ENCODE measurements at places on chromosomes 3 and 15.

DNA sequence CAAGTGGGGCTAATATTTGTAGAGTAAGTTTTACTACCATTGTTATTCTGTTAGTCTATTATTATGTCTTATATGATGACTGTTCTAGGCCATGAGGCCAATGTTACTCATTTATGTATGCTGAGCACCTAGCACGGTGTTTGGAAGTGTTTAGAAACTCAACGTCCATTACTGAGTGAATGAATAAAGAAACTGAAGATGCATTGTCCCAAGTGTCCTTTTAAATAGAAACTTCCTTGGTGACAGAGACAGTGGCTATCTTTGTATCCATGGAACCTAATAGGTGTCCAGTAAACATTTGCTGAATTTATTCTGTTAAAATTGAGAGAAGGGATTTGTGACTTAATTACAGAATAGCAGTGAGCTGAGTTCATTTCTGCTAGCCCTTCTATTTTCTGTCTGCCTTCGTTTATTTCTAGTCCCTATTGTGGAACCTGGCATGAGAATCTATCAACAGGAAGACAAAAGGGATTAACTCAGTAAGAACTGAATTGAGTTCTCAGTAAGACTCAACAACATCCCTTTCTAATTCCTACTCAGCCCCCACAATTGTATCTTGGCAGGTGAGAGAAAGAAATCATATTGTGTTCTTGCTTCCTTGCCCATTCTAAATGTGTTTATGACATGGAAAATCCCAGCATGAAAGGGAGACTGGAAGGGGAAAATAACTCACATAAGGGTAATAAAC is 246.6 kb upstream of the LRRC3B start:
- DNase-seq: no peak

GRCh38 chr3:127915115-127915936 is at the start of gene KBTBD12:
TSS of gene KBTBD12 (plus strand) at chr3:127915232. CDS start at chr3:127923062, 7,830 bp downstream.
- no peak for DNase-seq

GRCh38 chr3:177820683-177821316 is 623.5 kb upstream of the TBL1XR1 start:
- DNase-seq: no peak

DNA sequence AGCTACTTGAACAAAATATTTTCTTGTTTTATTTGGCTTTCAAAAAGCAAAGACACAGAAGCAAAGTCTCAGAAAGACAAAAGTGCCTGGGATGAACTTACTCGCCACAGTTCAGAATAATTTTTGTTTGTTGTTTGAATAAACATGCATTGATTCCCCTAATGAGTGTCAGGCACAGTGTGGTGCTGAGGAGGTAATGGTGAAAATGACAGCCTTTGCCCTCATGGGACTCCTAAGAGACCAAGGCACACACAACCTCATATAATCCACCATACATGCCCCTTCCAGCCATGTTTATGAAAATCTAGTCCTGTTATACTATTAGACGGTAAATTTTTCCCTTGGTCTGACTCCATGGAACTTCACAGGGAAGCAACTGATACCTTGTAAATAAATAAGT is 2.5 kb downstream of the GOLIM4 start:
- no peak for DNase-seq

- DNase-seq: no peak
Observed at GRCh38 chr3:174776636-174777035, 82.5 kb upstream of the NAALADL2 start.

DNA sequence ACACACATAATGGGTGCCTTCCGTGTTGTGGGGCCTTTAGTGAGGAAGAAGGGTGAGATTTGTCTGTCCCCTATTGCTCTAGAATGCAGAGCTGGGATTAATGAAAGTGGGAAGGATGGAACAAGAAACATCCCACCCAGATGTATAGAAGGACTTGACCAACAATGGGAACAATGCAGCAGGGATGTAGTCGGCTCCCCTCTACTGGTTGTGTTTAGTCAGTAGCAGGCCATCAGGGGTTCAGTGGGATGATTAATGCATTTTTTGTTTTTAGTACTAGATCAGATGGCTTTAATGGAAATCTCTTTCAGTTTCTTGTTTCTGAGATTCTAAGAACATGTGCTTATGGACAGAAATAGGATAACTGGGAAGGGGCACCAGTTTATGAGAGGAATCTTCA is 156.0 kb upstream of the ROPN1 start:
- no peak for DNase-seq

DNA sequence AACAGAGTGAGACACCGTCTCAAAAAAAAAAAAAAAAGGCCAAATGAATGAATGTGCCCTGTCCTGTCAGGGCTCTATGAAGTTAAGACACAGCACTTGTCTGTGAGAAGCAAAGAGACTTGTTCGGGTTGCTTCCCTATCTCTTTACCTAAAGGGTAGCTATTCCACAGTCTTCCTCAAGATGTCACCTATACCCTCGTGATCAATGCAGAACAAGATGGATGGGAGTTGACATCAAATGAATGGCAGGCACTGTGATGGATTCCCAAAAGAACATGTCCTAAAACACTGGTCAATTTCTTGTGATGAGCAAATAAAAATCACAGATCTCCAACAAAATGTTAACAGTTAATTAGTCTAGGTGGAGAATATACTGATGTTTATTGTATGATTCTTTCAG is 9.5 kb downstream of the TADA3 start:
- DNase-seq: no peak

DNA sequence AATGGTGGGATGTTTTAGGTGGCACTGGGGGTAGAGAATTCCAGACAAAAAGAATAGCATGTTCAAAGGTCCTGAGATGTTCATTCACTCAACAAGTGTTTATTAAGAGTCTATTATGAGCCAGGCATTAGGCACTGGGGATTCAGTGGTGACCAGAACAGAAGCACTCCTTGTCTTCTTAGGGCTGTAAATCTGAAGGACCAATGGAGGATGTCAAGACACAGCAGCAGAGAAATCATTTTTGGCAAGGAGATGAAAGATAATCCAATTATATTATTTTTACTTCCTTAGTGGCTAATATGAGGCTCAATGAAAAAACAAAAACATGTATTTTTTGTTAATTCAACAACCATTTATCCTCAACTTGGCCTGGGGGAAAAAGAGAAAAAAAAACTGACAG is 218.5 kb downstream of the SLC9A9 start:
- no peak for DNase-seq

DNA sequence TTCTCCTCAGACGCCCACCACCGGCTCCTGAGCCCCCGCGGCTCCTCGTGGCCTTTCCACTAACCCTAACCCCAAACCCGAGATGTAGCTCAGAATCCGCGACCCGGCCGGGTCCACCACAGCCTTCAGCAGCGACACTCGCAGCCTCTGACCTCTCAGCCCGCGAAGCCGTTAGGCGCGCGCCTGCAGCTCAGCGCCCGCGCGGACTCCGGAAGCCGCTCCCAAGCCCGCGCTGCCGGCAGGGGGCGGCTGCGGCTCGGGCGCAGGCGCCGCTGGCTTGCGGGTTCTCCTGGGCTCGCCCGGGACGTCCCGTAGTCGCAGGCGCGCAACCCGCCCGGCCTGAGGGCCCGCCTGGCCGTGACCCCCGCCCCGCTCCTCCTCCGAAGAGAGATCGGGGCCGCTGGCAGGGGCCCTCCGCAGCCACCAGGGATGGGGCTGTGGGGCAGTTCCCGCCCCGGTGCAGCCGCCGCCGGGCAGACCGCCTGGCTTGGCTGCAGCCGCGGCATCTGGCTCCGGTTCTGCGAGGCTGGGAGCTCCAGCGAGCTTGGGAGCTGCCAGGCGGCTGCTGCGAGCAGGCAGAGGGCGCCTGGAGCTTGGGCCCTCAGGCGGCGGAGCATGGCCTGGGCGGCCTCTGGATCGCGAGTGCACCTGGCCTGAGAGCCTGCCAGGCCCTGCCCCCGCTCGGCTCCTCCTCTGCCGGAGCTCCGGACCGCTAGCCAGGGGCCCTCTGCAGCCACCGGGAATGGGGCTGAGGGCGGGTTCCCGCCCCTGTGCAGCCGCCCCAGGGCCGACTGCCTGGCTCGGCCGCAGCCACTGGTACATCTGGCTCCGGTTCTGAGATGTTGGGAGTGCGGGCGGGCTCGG is 120.7 kb downstream of the LMLN start:
- DNase-seq: no peak

- no peak for DNase-seq
Observed at GRCh38 chr3:57961828-57962447, 46.3 kb upstream of the FLNB start.

DNA sequence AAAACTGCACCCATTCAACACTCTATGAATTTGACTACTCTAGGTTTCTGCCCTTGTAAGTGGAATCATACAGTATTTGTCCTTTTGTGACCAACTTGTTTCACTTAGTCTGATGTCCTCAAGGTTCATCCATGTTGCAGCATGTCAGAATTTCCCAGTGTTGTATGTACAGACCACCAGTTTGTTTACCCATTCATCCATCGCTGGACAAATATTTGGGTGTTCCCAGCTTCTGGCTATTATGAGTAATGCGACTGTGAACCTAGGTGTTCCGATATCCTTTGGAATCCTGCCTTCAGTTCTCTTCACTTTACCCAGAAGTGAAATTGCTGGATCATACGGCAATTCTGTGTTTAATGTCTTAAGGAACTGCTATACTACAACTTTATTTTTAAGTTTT is 12.6 kb downstream of the RPL32 start:
- no peak for DNase-seq

DNA sequence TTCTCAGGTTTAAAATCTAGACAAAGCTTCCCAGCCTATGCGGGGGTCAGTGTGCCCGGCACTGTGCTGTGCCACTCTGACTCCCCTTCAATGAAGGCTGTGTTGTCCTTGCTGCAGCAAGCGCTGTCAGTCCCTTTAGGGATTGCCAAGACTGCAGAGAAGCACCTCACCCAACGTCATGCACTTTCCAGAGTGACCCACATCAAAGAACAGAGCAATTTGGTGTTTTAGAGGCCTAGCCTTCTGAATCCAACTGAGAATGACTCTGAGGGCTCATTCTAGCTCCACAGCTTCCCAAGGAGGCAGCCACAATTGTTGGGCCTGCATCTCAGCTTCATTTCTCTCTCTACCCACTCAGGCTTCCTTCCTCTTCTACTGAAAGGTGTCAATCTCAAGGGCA is 26.4 kb downstream of the SLC9A9 start:
- no peak for DNase-seq

DNA sequence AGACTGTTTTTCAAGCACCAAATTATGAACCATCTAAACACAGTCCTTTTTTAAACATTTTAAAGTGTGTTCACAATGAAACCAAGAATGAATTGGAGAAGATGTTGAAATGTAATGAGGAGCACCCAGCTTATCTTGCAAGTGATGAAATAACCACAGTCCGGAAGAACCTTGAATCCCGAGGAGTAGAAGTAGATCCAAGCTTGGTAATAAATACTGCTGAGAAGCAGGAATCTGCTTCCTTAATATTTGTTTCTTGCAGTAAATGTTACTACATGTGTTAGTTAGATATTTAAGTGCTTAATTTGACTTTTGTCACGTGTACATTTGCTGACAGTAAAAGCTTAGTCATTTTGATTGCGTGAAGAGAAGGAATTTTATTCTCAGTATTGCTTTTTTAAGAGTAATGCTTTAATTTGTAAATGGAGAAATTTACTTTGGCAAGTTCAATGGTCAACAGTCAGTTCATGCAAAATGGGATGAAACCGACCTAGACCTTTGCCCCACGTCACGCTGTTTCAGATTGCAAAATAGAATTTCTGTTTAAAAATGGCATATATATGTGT is 69.8 kb downstream of the OPA1 start:
- no peak for DNase-seq
